ENCODE measurements at places on chromosomes 2 and 18.

DNA sequence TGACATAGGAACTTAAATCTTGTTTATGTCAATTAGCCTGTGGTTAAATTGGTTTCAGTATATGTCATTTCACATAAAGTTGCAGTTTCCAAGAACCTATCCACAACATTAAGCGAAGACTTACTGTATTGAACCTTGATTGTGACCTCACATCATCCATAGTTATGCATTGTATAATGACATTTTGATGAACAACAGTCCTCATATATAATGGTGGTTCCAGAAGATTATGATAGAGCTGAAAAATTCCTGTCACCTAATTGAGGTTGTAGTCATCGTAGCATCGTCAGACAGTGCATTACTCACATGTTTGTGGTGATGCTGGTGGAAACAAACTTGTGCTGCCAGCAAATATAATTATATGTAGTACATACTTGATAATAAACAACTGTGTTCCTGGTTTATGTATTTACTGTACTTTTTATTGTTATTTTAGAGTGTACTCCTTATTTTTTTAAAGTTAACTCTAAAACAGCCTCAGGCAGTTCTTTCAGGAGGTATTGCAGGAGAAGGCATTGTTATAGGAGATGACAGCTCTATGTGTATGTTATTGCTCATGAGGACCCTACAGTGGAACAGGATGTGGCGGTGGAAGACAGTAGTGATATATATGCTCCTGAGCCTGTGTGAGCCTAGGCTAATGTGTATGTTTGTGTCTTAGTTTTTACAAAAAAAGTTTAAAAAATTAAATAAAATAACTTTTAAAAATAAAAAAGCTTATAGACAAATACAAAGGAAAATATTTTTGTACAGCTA lies 56.6 kb downstream of the UBE2E3 start:
- DNase-seq, result no peak

DNA sequence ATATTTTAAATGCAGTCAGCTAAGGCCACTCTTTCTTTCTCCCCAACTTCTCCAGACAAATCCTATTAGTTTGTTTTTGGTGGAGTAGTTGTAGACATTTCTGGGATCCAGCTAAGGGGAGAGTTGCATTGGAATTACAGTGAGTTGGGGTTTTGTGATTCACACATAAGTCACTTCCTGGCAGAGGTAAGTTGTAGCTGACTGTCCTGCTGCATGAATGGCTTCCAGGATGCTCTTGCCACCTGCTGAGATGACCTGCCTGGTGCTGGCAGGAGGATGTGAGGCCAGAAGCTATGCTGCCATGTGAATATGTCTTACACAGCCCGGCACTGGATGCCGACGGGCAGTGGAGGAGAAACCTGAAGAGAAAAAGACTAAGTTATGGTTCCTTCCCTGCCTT lies 243.7 kb downstream of the TDRD15 start:
- no peak for DNase-seq

GRCh38 chr2:181457121-181457740 lies at the start of gene ITGA4:
Gene ITGA4 (plus strand): TSS chr2:181457386. CDS start chr2:181457655, 269 bp downstream.
- DNase-seq, result no peak

DNA sequence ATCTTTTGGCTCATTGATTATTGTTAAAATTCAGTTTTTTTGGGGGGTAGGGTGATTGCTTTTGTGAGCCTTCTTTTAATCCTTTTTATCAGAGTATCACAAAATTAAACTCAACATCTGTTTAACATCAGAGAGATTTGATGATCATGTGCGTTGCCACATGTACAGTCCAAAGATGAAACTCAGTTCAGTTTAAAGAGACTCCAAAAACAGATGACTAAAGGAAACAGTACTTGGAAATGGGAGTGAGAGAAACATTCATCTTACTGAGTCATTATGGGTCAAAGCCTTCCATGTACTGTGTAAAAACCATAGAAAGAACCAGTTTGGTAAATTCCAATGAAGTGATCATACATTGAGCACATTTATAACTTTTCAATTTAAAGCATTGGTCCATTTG lies 53.0 kb downstream of the LYPD6 start:
- no peak for DNase-seq

DNA sequence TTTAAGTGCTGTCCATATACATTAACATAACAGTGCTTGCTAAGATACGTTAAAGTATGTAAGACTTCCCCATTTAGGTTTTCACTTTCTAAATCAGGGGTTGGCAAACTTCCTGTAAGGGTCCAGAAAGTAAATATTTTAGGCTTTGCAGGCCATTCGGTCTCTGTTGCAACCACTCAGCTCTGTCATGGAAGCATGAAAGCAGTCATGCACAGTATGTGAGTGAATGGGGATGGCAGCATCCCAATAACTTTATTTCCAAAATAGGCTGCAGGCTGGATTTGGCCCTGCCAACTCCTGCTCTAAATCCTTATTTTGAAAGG lies 128.7 kb downstream of the PLA2R1 start:
- DNase-seq, result no peak

DNA sequence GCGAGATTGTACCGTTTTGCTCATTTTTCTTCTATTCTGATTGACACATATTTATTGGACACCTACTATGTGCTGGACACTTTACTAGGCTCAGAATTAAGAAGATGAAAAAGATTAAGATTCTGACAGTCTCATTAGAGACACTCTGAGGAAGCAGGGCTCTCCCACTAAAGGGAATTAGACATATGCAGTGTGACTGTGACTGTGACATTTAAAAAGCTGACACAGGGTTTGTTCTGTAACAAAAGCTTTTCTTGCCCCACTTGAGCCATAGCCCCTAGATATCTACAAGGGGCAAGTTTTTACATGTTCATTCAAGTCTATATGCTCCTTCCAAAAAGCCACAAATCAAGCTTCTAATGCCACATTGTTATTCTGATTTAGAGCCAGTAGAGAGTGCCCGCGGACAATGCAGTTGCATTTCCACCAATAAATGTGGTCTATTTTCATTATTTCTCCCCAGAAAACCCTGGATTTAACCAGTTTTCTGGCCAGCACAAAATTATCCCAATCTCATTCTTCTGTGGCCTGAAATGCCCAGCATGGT lies 9.8 kb downstream of the ARHGAP25 start:
- DNase-seq, result no peak

DNA sequence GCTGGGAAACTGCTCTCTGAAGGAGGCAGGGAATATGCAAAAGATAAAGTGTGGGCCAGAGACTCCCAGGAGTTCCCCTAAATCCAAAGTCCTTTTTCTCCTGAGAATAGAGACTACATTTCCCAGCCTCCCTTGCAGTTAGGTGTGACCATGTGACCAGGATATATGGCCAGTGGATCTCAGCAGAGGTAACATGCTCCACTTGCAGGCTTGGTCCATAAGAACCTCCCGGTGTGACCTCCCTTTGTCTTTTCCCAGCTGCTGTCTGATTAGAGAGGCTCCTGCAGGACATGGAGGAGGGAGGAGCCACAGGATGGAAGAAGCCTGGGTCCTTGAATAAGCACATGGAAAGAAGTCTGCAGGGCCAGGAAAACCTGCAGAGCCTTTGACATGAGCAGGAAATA lies 76.2 kb downstream of the TGFA start:
- DNase-seq, result no peak

GRCh38 chr2:138827426-138828054 lies 47.4 kb upstream of the NXPH2 start:
- DNase-seq, result peak; percentile 50

DNA sequence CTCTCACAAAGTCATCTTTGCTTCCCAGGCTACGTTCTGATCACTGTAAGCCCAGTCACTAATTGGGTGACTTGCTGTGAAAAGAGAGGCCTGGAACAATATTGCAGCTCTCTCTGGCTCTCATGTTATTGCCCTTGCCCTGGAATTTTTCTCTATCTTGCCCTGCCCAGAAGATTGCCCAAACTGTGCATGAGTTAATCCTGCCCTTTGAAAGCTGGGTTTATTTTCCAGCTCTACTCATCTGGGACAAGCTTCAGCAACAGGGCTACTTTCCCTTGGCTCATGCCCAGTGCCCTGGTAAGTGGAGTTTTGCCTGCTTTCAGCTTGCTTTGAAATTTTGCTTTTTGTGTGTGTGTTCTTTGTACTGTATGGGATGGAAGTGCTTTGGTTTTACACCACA lies 6.9 kb upstream of the EHBP1 start:
- no peak for DNase-seq

- no peak for DNase-seq
Measured at GRCh38 chr2:176136374-176137251, 7.1 kb downstream of the HOXD8 start.

GRCh38 chr2:165196411-165196810 lies 7.4 kb downstream of the SCN3A start:
- no peak for DNase-seq

GRCh38 chr18:50659091-50660003 lies 99.5 kb downstream of the MAPK4 start:
- no peak for DNase-seq

- DNase-seq, result no peak
Measured at GRCh38 chr2:146666340-146666739, 1178.5 kb upstream of the ACVR2A start.

DNA sequence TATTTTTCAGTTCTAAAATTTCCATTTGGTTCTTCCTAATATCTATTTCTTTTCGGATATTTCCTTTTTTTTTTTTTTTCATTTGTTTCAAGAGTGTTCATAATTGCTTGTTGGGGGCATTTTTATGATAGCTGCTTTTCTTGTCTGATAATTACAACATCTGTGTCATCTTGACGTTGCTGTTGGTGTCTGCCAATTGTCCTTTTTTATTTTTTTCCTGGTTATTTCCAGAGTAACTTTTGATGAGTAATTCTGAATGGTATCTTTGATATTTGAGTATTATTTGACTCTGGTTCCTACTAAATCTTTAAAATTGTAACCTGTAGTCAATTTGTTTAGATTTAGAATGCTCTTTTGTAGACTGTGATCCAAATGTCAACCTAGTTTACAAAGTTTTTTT lies 51.3 kb upstream of the CHRNA1 start:
- no peak for DNase-seq

DNA sequence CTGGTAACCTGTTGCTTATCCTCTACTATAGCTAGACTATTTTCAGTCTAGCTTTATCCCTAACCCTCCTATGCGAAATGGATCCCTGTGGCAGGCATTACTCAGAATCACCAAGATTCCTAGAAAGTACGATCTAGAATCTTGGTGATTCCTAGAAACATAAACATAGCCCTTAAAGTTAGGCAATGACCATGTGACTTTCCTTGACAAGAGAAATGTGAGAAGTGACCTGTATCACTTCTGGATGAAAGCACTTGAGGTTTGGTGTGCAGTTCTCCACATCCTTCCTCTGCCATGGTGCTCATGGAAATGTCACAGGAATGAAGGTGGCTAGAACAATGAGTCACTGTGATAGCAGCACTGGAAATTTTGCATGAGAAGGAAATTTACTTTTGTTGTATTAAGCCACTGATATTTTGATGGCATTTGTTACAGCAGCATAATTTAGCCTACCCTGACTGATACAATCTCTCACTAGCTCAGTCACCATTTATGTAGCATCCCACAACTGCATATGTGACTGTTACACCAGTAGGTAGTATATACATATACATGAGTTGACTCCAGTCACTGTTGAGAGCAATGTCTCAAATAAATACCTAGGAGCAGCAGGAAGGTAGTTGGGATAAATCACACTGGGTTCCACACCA lies 68.3 kb upstream of the MAPRE2 start:
- no peak for DNase-seq

DNA sequence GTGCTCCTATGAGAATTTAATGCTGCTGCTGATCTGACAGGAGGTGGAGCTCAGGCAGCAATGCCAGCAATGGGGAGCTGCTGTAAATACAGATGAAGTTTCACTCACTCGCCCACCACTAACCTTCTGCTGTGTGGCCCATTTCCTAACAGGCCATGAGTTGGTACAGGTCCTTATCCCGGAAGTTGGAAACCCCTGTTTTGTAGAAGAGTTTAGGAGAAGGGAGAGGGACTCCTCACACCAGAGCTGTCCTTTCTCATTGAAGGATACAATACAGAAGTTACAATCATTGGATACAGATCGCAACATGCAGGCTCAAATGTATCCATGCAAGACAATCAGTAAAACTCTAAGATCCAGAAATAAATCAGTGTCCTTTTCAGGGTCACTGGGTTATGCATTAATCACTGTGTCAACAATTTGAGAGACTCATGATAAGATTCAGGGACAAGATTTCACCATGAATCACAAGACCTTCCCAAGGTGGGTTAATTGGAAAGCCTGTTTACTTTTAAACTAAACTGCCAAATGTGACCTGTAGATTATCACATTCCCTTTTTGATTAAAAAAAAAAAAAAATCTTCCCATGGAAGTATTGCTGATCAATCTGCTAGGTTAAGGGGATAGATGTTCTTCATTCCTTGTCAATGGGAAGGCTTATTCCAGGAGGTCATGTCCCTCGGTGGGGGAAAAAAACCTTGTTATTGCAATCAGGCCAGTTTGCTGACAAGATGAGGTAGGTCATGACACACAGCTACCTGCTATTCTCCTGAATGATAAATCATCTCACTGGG lies 97.2 kb downstream of the SP100 start:
- no peak for DNase-seq

DNA sequence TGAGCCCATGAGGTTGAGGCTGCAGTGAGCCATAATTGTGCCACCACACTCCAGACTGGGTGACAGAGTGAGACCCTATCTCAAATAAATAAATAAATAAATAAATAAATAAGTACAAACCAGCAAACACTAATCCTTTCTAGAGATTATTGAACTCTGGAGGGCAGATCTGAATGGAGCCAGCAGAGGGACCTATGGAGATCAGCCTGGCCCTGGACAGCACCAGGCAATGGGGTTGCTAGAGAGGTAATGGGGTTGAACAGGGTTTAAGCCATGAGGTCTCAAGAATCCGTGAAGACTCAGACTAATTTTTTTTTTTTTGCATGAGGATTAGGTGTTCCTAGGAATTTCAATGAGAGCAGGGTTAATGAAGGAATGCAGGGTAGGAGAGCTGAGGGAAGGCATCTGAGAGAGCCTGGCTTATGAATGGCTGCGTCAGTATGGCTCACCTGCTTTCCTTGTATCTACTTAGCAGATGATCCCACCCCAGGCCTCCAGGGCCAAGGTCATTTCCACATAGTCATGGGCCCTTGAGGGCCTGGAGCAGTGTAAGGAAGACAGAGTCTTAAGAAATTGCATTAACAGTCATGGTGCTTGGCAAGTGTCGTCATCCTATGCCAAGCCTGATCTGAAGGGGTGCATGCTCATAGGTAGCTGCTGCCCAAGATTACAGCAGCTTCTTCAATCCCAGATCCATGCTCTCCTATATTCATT lies 34.6 kb upstream of the IL37 start:
- no peak for DNase-seq

- DNase-seq, result no peak
Measured at GRCh38 chr2:231342061-231342711, 53.3 kb upstream of the B3GNT7 start.

GRCh38 chr18:58218117-58218516 lies 174.1 kb downstream of the NEDD4L start:
- DNase-seq, result no peak

GRCh38 chr2:216658757-216659156 lies 25.5 kb downstream of the IGFBP2 start:
- DNase-seq, result no peak

GRCh38 chr18:45677276-45677807 lies 46.6 kb upstream of the SLC14A1 start:
- DNase-seq, result no peak

DNA sequence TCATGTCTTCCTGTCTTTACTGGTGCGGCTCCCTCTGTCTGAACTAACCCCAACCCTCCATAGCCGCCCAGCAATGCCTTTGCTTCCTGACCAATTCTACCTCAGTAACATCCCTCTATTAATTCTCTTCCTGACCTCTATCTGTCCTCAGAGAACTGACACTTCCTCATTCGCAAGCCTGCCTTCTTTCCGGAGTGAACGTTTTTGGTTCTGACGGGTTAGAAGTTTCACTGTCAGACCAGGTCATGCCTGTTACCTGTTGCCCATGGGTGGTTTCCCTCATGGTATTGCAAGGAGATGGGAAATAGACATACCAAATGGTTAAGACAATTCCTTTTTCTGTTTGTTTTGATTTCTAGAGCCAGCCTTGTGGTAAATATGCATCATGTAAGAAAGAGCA lies 453.4 kb upstream of the SLC14A2 start:
- no peak for DNase-seq

Measured in NCI-H1092 treated with DMSO at 0.1 percent for 48 hours (cell line).